ENCODE measurements at places on chromosomes 6 and 20.

GRCh38 chr6:17021539-17021889 is 80.3 kb upstream of the STMND1 start:
- no peak for DNase-seq

DNA sequence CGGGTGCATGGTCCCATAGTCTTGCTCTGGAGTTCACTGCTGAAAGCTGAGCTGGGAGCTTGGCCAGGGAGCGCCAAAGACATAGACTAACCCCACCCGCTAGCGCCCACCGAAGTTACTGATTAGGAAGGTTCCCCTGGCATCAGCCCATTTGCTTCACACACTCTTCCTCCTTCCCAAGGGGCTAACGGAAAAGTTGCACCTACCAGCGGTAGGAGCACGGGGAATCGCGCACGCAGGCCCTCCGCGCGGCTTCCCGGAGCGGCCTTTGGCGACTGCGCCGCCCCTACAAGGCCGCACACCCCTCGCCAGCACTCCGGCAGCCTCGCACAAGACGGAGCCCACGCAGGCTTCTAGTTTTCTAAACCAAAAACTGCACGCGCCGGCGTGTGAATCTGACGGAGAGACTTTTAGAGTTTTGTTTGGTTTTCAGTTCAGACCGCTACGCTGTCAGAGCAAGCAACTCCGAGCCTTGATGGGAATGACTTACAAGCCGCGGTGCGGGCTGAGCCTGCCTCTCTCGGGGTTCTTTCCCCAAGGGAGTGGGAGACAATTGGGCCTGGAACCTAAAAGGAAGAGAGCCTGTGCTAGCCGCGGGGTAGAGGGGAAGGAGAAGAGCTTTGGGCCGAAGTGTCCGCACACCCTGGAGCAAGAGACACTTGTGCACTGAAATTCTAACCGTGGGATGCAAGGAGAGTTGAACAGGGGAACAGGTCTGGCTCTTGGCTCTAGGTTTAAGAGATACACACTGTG is 891 bp upstream of the POU3F2 start:
- DNase-seq = peak; percentile 67

DNA sequence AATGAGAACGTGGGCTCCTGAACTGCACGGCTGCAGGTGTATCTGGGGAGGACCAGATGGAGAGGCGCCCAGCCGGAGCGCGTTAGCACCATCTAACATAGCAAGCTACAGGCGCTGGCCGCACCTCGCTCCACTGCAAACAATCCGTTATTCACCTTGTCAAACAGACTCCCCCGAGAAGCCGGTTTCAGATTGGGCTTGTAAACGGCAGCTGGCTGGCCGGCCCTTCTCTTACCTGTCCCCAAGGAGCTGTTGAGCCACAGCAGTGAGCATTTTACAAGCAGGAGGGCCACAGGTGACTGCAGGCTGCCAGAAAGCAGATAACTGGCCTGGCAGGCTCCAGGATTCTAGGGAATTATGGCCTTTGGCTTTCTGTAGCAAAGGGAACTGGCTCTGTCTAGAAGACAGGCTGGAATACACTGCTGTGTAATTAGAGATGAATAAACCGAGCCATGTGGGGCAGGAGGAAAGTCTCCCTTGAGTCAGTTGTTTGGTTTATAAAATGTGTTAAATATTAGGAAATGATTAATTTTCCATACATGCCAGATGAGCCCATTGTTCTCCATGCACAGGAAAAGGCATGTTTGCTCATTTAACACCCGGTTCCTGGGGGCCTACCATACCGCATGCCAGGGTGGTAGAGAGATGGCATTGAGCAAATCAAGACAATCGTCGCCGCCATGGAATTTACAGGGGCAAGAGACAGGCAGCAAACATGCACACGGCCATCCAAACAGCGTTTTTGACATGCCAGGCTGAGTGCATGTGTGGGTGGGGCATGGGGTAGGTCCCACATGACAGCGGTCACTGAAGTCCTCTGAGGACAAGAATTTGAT is 159.3 kb downstream of the NFATC2 start:
- DNase-seq = peak; percentile 74

GRCh38 chr6:15754706-15755079 is 91.9 kb upstream of the DTNBP1 start:
- no peak for DNase-seq

DNA sequence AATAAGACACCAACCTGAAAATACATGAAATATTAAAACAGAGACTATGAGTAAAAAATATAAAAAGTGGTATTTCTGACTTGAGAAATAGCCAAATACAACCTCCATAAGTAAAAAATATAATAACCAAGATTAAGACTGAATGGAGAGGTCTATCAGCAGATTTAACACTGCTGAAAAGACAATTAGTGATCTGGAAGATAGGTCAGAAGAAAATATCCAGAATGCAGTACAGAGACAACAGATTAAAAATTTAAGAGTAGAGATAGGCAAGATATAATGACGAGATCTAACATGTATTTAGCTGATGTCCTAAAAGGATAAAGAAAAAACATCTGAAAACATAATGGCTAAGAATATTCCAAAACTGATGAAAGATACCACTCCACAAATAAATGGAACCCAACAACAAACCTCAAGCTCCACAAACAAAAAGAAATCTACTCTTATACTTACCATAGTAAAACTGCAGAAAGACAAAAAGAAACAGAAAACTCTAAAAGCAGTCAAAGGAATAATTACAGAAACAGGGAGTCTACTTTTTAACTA is 18.8 kb downstream of the ESF1 start:
- DNase-seq = no peak

DNA sequence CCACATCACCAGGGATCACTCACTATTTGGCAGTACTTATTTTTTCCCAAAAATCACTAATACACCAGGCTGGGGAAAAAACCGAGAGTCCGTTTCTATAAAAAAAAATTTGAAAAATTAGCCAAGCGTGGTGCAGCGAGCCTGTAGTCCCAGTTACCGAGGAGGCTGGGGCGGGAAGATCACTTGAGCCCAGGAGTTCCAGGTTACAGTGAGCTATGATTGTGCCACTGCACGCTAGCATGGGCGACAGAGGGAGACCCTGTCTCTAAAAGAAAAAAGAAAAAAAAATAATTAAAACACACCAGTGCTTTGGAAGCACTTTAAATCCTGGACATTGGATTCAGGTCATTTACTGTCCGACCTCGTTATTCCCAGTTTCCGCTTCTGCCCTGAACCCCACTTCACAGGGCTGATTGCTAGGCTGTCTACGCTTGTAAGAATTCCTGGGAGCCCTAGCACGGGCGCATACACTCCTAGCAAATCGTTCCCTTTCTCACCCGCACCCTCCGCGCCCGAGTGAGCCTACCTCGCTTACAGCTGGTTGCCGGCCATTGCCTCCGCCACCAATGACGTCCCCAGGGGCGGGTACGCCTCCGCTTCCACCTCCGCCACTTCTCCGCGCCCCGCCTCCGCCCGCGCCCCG is at the start of gene TPMT:
TSS of gene TPMT (minus strand) at position 571 of the 643 bp plus-strand sequence. CDS start 5,950 bp downstream, outside the sequence.
- DNase-seq = peak; percentile 94

- no peak for DNase-seq
These were observed 248.2 kb downstream of the KHDC1L start for GRCh38 chr6:72977114-72977513.

DNA sequence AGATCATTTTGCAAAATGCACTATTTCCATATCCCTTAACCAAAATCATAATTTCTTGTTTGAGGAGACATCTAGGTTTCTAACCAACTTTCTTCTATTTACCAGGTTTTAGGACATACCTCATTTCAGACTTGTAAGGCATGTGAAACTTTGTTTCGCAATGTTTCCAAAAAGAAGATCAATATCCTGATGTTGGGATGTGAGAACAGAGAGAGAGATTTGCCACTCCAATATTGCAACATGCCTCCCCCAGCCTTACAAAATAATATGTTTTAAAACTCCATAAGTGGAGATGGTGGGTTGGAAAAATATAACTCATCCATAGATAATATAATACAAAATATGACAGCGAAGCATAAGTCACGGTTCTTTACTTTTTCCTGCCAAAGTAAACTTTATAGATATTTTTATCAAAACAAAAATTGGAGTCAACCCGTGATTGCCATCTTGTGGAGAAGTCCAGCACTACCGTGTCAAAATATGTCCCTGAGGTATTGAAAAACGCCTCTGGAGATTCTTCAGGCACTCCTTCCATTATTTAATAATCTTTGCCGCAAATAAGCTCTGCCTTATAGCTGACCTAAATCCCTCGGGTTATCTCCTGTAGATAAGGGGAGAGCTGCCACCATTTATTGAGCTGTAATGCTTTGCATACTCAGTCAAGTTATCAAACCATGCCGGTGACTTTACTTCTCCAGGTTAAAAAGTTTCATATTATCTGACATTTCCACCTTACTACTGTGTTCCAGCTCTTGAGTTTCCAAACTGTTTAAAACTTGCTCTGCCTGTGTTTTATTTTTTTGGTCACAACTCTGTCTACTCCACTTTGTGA is 534.2 kb downstream of the HACE1 start:
- DNase-seq = peak; percentile 5

DNA sequence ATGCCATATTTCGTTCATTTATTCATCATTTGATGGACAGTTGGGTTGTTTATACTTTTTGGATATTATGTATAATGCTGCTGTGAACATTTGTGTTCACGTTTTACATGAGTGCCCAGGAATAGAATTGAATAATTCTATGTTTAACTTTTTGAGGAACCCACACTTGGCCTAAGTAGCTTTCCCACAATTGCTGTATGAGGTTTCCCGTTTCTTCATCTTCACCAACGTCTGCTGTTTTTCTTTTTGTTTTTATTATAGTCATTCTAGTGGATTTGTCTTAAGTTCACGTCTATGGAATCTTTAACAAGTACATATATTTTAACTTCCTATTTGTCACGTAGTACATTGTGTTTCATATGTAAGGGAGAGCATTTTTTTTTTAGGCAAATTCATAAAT is 110.3 kb downstream of the JARID2 start:
- DNase-seq = no peak

DNA sequence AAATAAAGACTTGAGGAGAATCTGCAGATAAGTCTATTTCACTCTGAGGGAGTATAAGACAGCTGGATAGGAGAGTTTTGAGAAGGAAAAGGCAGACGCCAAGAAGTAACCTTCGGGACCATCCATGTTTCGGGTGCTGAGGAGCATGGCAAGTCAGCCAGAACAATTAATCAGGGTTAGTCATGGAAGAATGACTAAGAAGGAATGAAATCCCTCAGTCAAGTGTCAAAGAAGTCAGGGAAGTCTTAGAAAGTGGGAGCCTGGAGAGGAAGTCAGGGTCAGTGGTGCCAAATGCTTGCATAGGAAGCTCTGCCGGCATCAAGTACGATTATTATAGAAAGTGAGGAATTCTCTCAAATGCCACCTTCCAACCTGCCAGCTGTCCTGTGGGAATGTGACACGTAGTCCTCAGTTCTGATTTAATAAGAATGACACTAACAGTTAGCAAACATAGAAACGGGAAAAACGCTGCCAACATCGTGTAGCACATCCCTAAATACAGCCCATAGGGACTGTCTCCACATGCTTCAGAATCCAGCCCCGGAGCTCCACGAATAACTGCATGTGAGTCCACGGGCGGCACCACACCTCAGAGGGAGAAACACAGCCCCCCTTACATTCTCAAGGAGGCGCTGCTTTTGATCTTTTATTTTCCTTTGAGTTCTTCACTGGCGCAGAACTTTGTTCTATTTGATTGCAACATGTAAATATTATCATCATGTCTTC is 602.7 kb downstream of the PRKN start:
- no peak for DNase-seq

DNA sequence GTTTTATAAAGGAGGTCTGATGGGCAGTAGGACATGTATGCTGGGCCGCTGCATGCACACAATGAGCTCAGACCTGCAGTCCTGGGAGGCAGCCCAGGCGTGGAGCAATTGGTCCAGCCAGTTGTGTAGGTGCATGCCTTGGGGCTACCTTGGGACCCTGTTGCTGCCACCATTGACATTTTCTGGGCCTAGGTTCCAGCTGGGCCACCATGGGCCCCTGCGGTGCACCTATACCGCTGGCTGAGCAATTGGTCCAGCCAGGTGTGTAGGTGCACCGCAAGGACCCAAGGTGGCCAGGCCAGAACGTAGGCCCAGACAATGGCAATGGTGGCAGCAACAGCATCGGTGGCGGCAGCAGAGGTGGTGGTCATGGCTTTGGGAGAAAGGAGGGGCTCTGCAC is 143.9 kb downstream of the PXDC1 start:
- DNase-seq = no peak

DNA sequence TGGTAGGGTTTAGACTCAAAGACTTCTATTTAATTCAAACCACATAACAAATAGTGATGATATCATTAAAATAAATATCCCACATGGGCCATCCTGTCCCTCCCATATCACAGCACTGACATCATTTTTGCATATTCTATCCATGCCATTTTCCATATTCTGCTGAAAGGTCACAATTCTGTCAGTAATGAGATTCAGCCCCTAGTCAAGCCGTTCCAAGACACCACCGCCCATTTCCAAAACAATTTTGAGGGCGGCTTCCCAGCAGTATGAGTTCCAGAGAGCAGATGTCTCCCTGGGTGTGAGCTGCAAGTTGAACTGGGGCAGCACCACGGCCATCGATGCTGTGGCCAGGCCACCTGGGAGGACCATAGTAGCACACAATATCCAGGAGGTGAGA is 65.1 kb upstream of the PLEKHG1 start:
- no peak for DNase-seq

DNA sequence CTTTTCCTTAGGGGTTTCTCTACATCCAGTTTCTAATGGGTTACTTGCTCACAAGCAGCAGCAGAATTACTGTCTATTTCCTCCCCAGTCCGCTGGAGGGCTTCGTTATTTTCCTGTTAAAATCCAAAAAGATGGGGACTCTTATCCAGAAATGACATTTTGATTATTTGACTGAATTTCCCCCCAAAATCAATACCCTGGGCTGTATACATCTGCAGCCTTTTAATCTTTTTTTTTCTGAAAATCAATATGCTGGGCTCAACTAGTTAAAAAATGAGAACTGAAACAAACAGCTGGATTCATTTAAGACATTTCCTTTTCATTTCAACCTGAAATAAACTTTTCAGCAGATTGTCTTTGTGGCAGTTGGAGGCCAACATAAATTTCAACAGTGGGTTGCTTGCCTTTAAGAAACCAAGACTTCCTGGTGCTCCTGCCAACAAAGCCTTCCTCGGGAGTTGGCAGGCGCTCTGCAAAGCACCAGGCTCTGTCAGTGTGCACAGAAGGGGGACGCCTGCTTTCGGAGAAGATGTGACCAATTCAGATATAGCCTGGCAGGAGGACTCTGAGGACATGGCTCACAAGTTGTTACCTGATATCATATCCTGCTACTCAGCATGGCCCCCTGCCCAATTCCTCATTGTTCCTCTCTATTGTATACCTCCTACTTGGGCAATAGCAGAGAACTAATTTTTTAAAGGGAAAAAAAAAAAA is 204.7 kb upstream of the ARG1 start:
- no peak for DNase-seq

- DNase-seq = peak; percentile 48
These were observed 93.1 kb downstream of the RREB1 start for GRCh38 chr6:7200598-7201443.

GRCh38 chr6:52550870-52551269 is 26.0 kb downstream of the TRAM2 start:
- peak; percentile 69 for DNase-seq

GRCh38 chr6:89138173-89138572 is 7.7 kb upstream of the PM20D2 start:
- DNase-seq = no peak

DNA sequence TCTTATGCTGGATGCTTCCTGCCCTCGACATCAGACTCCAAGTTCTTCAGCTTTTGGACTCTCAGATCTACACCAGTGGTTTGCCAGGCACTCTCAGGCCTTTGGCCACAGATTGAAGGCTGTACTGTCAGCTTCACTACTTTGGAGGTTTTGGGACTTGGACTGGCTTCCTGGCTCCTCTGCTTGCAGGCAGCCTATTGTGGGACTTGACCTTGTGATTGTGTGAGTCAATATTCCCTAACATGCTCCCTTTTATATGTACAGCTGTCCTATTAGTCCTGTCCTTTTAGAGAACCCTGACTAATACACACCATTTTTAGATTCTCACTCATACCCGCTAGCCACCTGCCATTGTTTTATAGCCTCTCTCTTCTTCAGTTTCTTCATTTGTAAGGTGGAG is 382.1 kb upstream of the TSHZ2 start:
- no peak for DNase-seq
